MCF 10A (cell line): ENCODE measurements at places on chromosomes 7 and 10.
A peak's percentile ranks its signal among the peaks of the same experiment; 100 is the strongest.

DNA sequence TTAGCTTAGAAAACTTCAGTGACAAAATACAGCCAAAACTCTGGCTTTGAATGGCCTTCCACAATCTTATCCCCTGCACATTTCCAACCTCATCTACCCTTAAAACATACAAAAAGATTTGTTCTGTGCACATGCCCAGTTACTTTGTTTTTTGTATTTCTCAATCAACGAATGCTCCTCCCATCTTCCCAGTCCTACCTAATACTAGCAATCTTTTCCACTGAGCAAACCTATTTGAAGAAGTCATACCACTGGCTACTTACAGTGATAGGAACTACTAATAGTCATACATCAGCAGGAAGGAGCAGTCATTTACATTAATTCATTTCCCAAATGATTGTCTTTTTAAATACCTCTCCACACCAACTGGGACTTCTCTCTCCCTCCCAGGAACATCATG, 2.5 kb downstream of the USP54 start:
- DNase-seq, result no peak

- no peak for DNase-seq
Measured at GRCh38 chr7:103114576-103115008, 34.3 kb downstream of the NAPEPLD start.

DNA sequence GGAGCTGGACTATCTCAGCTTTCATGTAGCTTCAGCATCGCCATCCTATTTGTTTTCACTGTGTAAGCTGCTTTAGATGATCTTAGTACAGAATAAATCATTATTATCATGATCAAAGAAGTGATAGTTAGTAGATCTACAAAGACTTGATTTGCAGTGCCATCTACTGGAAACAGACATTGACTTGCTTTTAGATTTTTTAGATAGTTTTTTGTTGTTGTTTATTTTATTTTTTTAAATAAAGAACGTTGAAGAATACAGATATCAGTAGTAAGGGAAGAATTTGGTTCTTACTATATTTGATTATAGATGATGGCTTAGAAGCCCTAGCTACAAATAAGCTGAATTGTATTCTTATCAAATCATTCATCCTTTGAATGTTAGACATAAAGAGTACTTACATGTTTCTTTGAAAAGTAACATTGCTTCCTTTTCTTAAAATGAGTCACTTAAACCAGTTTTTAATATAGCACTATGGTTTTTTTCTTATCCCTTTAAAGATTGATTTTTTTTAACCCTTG, 6.3 kb upstream of the SFMBT2 start:
- DNase-seq, result peak; percentile 55

GRCh38 chr10:70984986-70985722, 96.8 kb upstream of the PCBD1 start:
- DNase-seq, result no peak

- DNase-seq, result no peak
Measured at GRCh38 chr10:11962176-11962575, 80.4 kb downstream of the UPF2 start.

- peak; percentile 68 for DNase-seq
Measured at GRCh38 chr7:19117091-19117869, at the start of gene TWIST1. TSS of gene TWIST1 (minus strand) at chr7:19117636. CDS start at chr7:19117321, 315 bp downstream.

DNA sequence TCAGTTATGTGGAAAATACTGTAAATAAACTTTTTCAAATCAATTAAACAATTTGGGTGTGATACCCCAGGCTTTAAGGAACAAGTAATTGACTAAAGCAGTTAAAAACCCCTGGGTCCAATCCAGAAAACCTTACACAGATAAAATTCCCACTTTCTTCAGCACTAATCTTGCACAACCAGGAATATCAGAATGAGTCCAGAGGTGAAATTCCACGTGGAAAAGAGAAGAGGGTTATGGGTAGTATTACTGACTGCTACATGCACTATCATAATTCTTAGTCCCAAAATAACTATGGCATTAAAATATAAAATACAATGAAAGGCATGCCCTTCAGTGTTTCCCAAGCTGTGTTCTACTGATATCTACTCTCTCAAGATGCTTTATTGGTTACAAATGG, 135.7 kb upstream of the STEAP4 start:
- no peak for DNase-seq
